Mesothelial cell of epicardium (in vitro differentiated cells): ENCODE measurements at places on chromosomes 6 and 20.

- no peak for DNase-seq
Measured at GRCh38 chr6:48714699-48715098, 603.7 kb upstream of the PTCHD4 start.

DNA sequence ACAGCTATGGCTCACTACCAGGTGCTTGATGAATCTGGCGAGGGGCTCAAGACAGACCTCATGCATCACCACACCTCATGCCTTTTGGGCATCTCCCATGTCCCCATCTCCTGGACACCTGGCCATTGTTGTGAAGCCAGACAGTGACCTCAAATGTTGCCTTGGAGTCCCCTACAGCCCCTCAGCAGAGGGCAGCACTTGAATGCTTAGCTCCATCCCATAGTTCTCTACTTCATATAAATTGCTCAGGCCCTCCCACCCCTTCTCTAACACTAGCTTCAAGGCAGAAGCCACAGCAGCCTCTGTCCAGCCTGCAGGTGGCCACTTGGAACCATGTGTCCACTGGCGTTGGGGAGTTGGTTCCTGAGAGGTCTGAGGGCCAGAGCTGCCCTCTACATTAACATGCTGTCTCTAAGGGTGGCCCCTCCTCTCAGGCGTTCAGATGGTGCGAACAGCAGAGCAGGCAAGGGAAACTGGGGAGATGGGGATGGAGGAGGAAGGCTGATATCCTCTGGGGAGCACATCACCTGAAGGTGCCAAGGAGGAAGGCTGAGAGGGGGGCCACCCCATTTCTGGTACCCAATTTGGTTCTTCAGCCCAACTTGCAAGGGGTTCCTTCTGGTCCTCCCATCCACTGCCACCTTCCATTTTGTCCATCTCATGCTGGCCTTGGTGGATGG is 31.3 kb downstream of the MOCS1 start:
- no peak for DNase-seq

GRCh38 chr6:167860550-167861226 is 34.0 kb downstream of the AFDN start:
- DNase-seq = no peak

- DNase-seq = peak; percentile 35
Measured at GRCh38 chr6:166772518-166772917, 145.5 kb upstream of the RPS6KA2 start.

DNA sequence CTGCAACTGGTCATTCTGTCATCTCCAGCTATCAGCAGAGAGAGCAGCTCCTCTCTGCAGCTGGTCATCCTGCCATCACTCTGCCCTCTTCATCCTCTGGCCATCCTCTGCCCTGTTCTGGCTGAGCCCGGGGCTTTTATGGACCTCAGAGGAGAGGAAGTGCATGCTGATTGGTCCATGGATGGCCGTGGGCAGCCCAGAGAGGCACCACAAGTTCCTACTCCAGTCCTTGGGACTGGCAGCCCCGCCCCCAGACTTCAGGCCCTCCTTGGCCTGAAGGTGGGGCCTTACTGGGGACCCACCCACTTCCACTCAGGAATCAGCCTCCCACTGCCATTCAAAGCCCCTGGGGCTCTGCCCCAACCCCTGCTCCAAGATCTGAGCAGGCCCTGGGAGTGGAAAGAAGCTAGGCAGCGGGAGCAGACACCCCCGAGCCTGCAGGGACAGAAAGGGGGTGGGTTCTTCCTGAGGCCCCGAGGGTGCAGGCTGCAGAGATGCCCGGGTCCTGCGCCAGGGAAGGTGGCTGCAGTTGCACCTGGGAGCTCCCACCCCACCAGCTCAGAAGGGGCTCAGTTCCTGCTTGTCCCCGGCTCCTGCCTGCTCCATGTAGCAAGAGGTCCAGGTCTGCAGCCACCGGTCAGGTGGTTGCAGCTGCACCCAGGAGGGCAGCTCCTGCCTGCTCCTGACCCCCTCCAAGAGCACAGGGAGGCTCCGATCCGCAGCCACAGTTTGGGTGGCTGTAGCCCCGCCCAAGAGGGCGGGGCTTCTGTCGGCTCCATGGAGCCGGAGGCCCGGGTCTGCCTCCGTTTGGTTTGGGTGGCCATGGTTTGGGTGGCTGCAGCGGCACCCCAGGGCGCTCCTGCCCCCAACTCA is 34.1 kb upstream of the HMGA1 start:
- no peak for DNase-seq
